ENCODE measurements at places on chromosomes 1 and 21.

DNA sequence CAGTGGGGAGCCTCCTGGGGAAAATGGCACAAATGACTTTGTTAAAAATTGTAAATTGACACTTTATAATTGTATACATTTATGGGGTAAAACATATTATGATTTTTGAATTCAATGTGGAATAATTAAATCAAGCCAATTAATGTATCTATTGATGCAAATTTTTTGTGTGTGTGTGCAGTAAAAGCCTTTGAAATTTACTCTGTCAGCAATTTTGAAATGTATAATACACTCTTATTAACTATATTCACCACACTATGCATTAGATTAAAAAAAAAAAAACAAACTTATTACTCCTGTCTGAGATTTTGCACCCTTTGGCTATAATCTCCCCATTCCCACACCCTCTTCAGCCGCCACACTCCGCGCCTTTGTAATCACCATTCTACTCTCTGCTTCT, 119.2 kb downstream of the S1PR1 start:
- no peak for DNase-seq

DNA sequence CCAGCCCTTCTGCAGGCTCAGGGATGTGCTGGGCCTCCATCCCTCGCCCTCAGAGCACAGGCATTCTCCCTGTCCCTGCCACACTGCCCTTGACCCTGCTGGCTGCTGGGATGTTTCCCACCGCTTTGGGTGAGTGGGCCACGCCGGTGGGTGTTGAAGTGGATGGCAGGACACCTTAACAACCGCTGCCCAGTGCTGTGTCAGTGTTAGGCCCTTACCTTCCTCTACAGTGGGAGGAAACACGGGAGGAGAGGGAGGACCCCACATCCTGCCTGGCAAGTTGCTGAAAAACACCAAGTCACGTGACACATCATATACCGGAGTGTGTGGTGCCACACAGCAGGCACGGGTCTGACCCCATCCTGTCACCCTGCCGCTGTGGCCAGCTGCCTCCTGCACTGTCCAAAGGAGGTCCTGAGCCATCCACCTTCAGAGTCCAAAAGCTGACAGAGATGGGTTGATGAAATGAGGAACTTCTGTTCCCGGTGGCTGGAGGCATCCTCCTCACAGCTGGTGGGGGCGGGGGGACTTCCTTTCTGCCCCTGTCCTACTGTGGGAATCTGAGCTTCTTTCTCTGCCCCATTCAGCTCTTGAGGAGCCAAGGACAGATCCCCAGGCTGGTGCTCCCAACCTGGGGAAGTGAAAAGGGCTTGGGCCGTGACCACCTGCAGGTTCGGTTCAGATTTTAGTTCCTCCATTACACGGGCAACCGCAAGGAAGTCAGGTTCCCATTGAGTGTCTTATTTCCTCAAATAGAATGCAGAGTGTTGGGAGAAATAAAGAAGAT, 3.2 kb upstream of the THEMIS2 start:
- peak; percentile 30 for DNase-seq

DNA sequence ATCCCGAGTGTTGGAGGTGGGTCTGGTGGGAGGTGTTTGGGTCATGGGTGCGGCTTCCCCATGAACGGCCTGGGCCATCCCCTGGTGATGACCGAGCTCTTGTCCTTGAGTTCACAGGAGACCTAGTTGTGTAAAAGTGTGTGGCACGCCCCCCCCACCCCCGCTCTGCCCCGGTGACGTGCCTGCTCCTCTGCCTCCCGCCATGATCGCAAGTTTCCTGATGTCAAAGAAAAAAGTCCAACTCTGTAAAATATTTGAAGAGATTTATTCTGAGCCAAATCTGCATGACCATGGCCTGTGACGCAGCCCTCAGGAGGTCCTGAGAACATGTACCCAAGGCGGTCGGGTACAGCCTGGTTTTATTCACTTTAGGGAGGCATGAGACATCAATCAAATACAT, 125.1 kb upstream of the COL6A1 start:
- no peak for DNase-seq

DNA sequence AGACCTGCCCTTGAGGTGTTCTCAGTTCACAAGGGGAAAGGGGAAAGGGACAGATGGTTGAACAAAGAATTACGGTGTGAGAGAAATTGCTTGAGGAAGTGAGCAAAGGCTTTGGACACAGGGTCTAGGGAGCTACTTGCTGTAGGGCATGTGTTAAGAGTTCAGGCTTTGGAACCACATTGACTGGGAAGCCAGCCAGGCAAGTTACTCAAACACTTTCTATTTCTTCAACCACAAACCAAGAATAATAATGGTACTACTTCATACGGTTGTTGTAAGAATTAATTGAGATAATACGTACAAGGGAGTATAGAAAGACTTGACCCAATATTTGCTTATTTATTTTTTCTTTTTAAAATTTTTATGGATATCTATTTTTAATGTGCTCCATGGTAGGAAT, 26.6 kb downstream of the AK4 start:
- no peak for DNase-seq

DNA sequence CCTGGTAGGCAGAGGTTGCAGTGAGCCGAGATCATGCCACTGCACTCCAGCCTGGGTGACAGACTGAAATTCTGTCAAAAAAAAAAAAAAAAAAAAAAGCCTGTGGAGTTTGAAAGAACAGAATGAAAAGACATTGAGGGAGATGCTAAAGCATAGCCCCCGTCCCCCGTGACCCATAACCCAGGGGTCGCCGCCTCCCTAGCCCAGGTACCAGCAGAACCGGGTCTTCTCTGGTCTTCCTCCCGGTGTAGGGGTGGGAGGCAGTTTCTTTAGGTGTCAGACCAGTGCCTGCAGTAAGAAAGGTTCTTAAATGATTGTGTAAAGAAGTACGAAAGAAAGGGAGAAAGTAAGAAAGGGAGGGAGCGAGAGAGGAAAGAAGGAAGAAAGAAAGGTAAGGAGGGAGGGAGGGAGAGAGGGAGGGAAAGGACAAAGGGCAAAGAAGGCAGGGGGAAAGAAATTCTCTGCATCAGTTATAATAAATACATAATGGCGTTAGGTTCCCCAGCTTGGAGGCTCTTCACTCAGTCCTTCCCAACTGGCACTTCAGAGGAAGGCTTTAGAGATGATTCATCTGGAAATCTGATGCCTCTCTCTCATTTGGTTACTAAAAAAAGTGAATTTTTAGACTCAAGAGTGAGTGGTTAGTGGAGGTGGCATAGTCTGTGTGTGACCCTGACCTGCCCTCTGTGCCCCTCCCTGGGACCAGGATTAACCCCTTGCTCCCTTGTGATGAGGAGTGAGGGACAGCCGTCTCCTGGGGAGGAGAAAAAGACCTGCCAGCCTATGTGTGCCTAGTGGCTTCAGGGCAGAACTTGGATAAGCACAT, 1.1 kb downstream of the IL24 start:
- DNase-seq = no peak
